Aorta (tissue), 5 donors: ENCODE measurements at places on chromosomes 5 and 9. TPM values are rescaled to one million over a fixed set of nuclear protein-coding genes. Genes with fewer than 3 reads are reported as not detected.

Gene NUTM2F
- total RNA-seq = not detected

Gene LRSAM1
- total RNA-seq = 16.3 TPM

Gene PCDHGA8
- 3.0 TPM for total RNA-seq

Gene GZMA
- total RNA-seq = 5.4 TPM

Gene SEMA4D
- 24.7 TPM for total RNA-seq

Gene CTXN3
- not detected for total RNA-seq

Gene OBP2B
- total RNA-seq = not detected

Gene RARS1
- total RNA-seq = 63.2 TPM

Gene WDR36
- total RNA-seq = 16.7 TPM

Gene JAKMIP2
- 0.42 TPM for total RNA-seq

Gene CD180
- 1.6 TPM for total RNA-seq

Gene LCN9
- not detected for total RNA-seq

Gene GFI1B
- total RNA-seq = not detected

Gene KIF4B
- 0.06 TPM for total RNA-seq

Gene CER1
- total RNA-seq = not detected

Gene THG1L
- total RNA-seq = 8.2 TPM

Gene ANKRD18B
- not detected for total RNA-seq

Gene MEF2C
- total RNA-seq = 137 TPM

Gene STK10
- total RNA-seq = 32.5 TPM

Gene OTP
- not detected for total RNA-seq

Gene COL15A1
- 126 TPM for total RNA-seq

Gene CMYA5
- total RNA-seq = 1.0 TPM

Gene MSX2
- total RNA-seq = 1.3 TPM

Gene SOX30
- total RNA-seq = not detected
